GM12891 (cell line): ENCODE measurements at places on chromosomes 1 and 21.

DNA sequence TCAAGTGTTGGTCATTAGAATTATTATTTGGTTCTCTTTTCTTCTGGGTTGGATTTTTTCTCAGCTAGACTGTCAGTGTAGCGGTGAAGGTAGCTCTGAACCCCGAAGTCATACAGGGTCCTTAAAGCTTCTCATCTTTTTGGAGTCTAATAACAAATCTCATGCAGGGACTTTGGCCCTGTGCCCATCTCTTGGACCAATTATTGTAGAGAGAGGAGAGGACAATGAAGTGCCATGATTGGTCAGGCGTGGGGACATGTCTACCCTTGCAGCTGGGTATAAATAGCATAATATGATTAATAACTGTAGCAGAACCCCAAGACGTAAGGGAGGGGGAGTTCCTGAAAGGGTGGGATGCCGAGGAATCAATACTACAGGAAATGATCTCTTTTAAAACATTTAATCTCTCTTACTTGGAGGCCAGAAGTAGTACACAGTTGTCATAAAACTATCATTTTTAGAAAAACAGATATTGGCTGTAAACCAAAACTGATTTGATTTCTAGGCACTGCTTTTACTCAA lies 8.8 kb downstream of the MAGI3 start:
- no peak for DNase-seq

GRCh38 chr1:226674892-226675714 lies 64.0 kb downstream of the ITPKB start:
- peak; percentile 63 for DNase-seq

GRCh38 chr1:100377590-100378361 lies 25.5 kb downstream of the CDC14A start:
- no peak for DNase-seq

DNA sequence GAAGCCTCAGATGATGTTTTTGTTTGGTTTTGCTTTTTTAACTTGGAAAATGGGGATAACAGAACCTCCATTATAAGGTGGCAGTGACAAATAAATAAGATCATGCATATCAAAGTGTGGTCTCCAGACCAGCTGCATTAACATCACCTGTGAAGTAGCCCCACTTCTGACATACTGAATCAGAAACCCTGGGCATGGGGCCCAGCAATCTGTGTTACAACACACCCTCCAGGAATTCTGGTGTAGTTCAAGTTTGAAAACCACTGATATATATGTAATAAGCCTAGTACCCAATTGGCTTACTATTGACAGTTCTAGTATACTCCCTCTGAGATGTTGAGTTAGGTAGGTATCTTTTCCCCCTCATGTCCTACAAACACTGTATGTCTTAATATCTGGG lies 24.1 kb upstream of the RNF19B start:
- DNase-seq, result no peak

DNA sequence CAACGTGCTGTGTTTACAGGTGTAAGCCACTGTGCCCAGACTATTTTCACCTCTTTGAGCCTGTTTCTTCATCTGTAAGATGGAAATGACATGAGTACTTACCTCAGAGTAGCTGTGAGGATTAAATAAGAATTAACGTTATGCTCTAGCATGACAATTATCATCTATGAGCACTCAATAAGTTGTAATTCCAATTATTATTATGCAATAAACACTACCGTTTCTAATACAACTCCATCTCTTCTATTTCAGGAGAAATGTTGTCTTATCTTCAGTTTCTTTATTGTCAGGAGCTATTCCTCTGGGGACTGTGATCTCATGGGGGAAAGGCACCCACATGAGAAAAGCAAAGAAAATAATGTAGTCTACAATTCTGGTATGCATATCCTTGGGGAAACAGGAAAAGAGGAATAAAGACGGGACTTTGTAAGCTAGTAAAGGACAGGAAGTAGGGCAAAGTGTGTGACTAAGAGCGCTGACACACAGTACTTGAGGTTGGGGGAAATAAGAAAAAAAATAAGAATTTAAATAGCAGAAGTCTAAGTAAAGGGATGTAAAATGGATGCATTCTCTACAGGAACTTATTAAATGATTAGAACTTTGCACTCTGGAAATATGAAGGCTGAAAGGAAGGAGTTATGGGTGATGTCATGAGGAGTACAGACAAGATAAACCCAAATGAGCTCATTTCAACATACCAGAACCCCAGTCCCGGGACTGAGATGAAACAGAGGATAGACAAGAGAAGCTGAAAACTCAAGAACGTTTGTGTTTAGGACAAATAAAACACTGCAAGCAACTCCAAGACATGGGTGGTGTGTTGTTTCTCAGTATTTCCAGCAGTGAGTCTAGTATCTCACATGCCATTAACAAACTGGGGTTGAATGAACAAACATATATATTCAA lies 9.8 kb downstream of the PHC2 start:
- no peak for DNase-seq

GRCh38 chr21:41751611-41752011 lies 15.2 kb downstream of the RIPK4 start:
- DNase-seq, result no peak

DNA sequence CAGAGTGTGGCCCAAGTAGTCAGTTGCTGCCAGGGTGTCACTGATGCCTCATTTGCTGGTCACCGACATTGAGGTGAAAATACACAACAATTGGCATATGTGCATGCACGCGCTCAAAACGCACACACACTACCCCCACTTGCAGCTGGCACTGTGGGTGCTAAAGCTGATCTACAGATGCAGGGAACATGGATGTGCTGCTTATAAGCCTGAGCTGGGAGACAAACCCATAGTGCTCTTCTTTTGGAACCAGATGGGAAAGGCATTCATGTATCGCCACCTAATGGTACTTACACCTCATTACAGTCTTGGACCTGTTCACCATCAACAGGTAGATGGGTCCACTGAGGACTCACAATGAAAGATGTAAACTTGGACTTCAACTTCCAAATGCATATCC lies 70.3 kb upstream of the CAMK1G start:
- DNase-seq, result peak; percentile 12

- no peak for DNase-seq
Observed at GRCh38 chr21:42722153-42722552, 68.7 kb downstream of the PDE9A start.

GRCh38 chr21:34687065-34687464 lies 18.3 kb downstream of the CLIC6 start:
- no peak for DNase-seq

- no peak for DNase-seq
Observed at GRCh38 chr1:24161270-24161669, 18.3 kb upstream of the IL22RA1 start.

DNA sequence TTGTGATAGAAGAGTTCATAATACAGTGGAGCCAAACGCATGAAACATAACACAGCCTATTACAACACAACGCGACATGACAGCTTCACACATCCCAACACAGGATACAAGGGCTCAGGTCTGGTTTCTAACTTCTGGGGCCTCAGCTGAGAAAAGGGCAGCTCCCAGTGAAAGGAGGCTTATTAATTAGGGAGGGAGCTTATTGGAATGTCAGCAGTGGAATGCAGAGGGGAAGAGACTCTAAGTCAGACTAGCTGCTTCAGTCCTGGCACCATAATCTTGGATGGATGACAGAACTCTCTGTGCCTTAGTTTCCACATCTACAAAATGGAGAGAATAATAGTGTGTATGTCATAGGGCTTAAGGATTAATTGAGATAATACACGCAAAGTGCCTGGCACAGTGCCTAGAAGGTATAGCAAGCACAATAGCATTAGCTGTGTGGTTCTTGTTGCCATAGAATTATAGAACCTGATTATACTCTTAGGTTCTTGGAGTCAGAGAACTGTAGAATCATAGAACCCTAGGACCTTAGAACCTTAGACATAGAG lies 22.7 kb upstream of the SLC2A1 start:
- DNase-seq, result no peak

GRCh38 chr1:230139315-230139714 lies 72.3 kb downstream of the GALNT2 start:
- no peak for DNase-seq

DNA sequence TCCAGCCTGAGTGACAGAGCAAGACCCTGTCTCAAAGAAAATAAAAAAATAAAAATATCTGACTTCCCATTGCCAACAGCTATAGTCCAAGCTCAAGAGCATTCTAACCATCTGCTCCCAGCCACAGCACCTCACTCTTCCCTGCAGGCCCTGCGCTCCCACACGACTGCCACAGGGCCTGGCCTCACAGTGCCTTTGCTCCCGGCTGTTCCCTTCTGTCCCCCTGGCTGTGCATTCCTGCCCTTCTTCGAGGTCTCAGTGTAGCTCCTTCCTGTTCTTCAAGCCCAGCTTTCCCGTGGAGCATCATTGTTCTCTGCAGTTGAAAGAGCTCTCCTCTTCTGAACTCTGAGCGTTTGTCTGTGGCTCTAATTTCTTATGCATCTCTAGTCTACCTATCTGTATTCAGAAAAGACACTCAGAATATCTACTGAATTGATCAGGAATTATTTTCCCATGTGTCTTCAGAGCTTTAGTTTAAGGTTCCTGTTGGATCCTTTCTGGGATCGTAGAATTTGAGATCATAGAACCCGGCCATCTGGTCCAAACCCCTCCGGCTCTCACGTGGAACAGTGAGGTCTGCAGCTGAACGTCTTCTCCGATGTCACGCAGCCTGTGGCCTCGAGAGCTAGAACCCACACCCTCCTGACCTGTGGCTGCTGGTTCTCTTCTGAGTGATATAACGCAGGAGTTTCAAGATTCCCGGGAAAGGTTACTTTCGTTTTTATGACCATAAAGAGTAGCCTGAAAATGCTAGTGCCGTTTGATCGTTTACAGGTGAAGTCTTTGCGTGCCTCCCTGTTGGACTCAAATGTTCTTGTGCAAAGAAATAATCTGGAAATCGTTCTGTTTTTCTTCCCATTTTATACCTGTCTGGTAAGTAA lies 54.4 kb downstream of the DOP1B start:
- DNase-seq, result no peak

- DNase-seq, result no peak
Observed at GRCh38 chr1:71950579-71950978, 331.8 kb downstream of the NEGR1 start.

GRCh38 chr1:112061056-112061455 lies 71.6 kb upstream of the KCND3 start:
- DNase-seq, result no peak

DNA sequence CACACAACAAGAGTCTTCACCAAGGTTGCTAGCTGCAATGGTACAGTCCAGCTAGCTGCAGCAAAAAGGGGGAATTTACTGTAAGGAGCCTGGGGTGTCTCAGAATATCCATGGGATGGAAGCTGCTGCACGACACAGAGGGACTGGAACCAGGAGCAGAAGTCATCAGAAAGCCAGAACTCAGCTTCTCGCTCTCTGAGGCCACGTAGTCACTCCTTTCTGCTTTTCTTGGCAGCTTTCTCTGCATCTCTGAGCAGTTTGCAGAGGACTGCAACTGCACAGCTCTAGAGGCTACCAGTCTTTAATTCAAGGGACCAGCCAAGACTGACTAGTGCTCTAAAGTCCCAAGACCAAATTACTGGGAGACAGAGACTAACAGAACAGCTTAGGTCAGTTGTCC lies 27.0 kb upstream of the IL10 start:
- no peak for DNase-seq

DNA sequence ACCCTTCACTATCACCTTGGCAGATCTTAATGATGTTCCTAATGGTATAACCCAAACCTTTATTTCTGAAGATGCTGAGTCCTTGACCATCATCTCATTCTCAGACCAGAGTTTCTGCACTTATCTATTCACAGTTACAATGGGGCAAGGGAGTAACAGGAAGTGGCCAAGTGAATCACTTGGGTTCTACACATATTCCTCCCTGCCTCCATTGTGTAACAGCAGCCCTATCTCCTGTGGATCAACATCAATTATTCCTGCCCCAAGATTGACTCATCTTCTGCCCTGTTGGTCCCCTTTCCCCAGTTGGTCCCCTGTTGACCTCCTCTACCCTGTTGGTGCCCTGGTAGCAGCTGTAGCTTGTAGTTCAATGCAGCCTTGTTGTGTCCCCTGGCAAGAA lies 10.3 kb upstream of the S100A7 start:
- DNase-seq, result no peak

- DNase-seq, result peak; percentile 22
Observed at GRCh38 chr1:172390683-172391551, 29.6 kb upstream of the C1orf105 start.

DNA sequence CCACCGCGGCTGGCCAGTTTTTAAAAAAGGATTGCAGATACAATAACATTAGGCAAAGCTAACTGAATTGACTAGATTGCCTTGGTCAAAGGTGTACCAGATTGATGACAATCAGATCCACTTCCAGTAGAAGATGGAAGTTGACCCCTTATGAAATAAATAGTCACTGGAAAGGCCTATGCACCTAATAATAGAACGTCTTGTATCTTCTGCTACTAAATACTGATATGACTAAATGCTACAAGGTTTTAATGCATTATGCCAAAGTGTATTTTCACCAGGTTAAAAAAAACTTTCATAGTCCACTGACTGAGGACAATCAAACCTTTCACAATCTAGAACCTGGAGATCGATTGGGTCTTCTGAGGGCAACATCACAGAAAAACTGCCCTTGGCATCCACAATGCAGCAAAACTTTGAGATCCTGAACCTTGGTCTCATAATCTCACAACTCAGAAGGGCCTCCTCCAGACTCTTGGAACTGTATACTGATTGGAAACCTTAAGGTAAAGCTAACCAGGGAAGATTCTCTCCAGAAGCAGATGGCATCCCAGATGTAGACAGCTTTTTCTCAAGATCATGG lies 7.8 kb upstream of the RBBP5 start:
- no peak for DNase-seq

DNA sequence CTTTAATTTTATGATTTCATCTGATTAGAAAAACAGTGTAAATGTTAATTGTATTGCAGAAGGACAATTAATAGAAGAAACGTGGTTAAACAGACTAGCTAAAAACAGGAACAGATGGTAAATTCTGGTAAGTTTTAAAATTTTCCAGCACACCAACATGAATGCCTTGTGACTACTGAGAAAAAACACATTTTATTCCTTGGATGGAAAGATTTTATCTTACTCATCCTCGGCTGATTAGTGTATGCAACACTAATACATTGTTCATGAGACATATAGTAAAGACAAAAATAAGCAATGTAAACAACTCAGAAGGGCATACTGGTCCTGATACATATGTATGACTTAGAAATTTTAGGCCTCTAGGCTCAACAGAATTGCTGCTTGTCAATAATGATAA lies 4.9 kb upstream of the AK5 start:
- DNase-seq, result no peak

GRCh38 chr1:185420588-185421081 lies 103.6 kb upstream of the IVNS1ABP start:
- DNase-seq, result no peak

DNA sequence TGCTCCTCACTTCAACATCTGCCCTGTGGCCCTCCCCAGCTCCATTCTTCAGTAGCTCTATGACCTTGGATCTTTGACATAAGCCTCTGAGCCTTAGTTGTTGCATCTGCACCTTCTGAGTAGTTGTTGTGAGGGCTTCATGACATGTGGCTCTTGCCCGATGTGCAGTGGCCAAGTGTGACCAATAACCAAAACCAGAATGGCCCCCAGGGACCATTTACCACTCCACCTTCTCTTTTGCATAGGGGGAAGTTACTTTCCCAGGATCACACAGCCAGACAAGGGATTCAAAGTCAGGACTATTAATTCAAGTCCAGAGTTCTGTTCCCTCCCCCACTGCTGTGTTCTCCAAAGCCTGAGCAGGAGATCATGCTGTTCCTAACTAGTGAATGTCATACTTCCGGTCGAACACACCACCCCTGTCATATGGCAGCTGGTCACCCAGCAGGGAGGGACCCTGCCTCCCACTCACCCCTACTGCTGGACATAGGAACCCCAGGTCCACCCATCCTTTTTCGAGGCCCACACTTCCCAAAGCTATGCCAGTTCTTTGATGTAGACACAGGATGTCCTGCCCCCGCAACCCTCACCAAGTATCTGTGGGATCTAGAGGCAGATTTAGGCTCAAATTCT lies 4.0 kb downstream of the FGR start:
- no peak for DNase-seq
